ENCODE measurements at places on chromosomes 11 and 22.

DNA sequence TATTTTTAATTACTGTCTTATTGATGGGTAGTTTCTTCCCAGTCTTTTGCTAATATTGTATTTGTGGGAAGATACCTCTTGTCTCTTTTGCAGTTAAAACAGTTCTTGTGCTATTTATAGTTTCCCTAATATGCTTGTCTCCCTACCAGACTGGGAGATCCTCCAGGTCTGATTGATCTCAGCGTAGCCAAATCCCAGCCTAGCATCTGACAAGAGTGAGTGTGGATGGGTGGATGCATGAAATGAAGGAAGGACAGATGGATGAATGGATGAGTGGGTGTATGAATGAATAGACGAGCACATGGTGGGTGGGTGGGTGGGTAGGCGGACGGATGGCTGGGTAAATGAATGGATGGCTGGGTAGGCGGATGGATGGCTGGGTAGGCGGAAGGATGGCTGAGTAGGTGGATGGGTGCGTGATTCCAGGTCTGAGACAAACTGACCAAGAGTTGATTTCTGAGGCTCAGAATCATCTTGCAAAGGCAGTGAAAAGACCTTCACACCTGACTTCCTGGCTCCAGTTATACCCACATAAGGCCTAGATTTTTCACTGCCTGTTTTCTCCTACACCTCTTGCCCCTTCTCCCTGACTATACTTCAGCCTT, 11.4 kb downstream of the DNAJB13 start:
- no peak for DNase-seq

GRCh38 chr11:2149460-2149859, 10.3 kb upstream of the IGF2 start:
- no peak for DNase-seq

DNA sequence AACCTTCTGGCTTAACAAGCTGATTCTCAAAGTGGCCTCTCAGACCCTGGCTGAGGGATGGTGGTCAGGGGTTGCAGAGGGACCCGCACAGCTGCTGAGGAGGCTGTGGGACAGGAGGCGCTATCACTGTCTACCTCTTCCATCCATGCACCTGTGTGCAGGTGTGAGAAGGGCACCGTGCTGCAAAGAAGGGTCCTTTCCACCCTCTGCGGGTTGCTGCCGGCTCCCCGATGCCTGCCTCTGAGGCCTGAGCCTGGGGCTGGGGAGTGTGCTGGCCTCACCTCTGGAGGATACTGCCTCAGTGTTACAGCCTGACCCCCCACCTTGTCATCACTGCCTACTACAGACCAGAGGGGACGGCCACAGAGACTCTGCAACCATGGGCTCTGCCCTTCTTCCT, 66.1 kb upstream of the B3GAT1 start:
- no peak for DNase-seq

DNA sequence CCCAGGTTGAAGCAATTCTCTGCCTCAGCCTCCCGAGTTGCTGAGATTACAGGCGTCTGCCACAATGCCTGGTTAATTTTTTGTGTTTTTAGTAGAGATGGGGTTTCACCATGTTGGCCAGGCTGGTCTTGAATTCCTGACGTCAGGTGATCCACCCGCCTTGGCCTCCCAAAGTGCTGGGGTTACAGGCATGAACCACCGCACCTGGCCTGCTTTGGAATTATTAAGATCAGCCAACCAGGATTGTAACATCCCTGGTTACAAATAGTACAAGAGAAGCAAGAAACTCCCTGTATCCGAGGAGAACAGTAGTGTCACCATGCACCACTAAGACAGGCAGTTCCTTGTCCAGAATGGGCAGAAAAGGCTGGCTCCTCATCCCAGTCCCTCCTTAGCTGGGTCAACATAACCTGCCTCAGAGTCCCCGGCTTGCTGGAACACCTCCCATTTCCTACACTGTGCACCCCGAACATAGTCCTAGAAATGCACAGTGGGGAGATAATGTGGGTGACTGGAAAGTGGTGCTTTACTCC, 77.2 kb upstream of the INCENP start:
- no peak for DNase-seq

DNA sequence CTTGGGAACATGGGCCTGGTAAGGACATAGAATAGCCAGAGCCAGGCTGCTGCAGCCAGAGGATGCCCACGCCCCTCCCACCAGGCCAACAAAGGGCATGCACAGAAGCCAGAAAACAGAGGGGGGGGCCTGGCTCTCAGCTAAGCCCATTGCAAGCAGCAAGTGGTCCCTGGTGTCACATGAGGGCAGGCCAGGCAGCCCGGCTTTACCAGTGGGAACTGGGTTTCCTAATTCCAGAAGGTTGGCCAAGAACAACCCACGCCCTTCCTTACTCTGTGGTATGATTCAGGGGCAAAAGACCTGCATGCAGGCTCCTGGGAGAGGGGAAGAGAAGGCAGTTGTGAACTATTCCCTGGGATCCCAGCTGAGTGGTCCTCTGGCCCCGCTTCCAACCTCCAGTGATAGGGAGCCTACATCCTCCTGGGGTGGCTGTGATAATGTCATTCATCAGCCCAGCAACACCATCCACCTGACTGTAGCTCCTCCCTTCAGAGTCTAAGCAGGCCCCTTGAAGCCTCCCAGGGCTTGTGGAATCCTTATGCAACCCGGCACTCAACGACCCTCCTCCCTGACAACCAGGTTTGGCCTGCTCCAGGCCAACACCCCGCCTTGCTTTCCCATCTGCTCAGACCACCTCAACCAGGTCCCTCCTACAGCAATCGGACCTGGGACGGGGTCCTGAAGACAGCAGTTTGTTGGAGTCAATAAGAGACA, 62.1 kb upstream of the LMO1 start:
- DNase-seq = no peak

GRCh38 chr11:27060816-27061460, 20.3 kb downstream of the BBOX1 start:
- no peak for DNase-seq

DNA sequence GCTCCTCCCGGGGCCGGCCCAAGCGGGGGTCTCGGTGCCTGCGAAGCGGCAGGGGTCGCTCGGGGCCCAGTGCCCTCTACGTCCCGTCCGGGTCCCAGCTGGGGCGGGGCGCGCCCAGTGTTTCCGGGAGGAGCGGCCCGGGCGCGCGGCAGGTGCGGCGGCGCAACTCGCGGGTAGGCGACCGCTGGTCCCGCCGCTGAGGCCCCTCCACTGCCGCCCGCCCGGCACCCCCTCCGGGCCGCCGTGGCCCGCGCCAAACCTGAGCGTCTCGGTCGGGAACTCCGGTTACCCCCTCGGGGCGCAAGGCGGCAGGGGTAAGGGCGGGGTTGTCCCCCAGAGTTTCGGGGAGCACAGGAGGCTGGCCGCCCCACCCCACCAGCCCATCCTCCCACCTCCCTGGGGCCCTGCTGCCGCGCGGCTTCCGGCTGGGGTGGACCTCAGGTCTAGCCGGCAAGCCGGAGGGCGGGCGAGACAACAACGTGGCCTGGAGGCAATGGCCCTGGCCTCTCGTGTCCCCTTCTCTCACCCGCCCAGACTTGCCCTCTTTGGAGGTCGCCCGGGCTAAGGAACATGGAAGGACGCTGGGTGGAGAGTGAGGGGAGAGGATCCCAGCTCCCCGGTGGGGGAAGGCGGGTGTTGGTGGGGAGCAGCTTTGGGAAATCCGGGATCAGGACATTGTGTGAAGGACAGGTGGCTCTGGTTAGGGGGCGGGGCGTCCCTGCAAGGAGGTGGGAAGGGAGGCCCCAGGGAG, 398 bp upstream of the CRACR2B start:
- DNase-seq = no peak

- DNase-seq = peak; percentile 38
Observed at GRCh38 chr22:32050678-32051515, 7.8 kb downstream of the SLC5A1 start.

GRCh38 chr22:22536916-22537315, 16.8 kb upstream of the ZNF280A start:
- no peak for DNase-seq

- no peak for DNase-seq
Observed at GRCh38 chr11:4049006-4049405, 45.6 kb upstream of the RRM1 start.

DNA sequence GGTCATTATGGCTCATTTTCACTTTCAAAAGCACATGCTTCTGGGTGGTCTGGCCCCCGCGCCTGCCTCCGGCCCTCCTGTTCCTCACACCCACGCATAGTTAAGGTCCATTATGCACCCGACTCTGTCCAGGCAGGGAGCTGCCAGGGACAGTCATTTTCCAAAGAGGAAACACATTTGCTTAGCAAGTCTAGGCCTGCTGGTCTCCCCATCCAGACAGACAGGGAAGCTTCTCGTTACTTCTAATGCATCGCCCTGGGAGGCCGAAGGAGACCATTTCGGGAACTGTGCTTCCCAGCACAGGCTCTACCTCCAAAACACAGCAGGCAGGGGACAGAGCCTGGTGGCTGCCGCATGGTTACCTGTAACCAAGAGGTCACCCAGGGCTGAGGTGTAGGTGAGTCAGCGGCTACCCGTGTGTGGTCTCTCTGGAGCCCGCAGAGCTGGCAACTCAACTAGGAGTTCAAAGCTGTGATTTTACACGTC, 87.1 kb upstream of the SHANK2 start:
- no peak for DNase-seq

DNA sequence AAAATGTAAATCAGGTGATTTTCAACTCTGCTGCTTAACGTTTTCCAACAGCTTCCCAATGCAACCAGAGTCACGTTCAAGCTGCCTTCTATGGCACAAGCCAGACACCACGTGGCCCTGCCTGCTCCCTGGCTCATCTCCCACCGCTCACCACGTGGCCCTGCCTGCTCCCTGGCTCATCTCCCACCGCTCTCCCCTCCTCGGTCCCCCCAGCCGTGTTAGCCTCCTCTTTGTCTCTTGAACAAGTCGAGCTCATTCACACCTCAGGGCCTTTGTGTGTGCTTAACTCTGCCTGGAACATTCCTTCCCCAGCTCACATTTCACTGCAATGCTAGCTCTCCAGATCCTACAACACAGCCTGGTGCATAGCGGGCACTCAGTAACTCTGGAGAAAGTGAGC, 307.6 kb downstream of the CTTN start:
- DNase-seq = no peak

- no peak for DNase-seq
Observed at GRCh38 chr11:116177521-116178210, 595.1 kb downstream of the BUD13 start.

- DNase-seq = no peak
Observed at GRCh38 chr11:68505596-68505995, 45.0 kb downstream of the PPP6R3 start.

- no peak for DNase-seq
Observed at GRCh38 chr11:62752994-62753735, 795 bp downstream of the ZBTB3 start.

DNA sequence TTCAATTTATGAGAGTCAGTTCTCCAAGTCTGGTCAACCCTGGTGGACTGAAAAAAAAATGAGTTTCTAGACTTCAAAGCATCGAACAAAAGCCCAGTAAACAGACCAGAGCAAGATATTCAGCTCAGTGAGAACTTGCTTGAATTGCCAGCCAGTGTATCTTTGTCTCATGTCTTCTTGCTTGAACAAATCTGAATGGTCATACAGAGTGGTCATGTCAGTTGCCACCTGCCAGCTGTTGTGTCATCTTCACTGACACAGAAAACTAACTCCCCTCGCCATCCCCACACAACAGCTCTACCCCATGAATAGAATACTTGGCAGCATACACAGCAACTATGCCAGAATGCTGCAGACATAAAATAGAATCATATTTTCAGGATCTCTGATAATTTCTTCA, 27.5 kb upstream of the CALCB start:
- no peak for DNase-seq
